AML-193 (cell line): ENCODE measurements at places on chromosomes 12 and 14.

DNA sequence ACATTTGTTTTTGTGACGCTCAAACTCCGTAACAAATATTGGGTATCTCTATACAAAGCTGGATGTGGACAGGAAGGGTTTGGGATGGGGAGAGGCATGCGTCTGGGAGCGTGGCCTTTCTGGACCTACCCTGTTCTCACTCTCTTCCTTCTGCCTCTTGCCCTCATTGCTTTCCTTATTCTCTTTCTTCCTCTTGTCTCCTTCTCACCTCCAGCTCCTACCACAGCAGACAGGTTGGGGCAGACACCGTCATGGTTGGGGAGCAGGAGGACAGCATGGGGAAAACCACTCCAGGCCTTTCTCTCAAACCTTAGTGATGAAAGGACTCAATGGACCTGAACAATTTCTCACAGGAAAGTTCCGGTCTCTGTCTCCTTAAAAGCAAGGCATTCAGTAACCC lies 465.3 kb downstream of the RAD51B start:
- DNase-seq: no peak

DNA sequence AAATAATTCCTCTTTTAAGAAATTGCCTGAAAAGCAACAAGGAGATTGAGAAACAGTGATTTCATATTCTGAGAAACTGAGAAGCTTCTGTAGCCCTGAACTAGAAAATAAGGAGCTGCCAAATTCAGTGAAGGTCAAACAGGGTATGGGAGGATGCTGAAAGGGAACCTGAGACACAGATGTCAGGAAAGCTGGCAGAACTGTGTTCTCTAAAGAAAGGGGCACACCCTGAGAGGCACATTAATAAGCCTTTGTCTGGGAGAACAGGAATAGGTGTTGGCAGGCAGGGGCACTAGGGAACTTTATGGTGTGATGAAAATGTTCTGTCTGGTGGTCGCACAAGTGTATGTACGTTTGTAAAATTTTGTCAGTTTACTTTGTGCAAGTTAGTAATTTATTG lies 29.6 kb downstream of the VRK1 start:
- no peak for DNase-seq

- DNase-seq: no peak
Observed at GRCh38 chr12:56474389-56474788, 6.0 kb downstream of the SPRYD4 start.

DNA sequence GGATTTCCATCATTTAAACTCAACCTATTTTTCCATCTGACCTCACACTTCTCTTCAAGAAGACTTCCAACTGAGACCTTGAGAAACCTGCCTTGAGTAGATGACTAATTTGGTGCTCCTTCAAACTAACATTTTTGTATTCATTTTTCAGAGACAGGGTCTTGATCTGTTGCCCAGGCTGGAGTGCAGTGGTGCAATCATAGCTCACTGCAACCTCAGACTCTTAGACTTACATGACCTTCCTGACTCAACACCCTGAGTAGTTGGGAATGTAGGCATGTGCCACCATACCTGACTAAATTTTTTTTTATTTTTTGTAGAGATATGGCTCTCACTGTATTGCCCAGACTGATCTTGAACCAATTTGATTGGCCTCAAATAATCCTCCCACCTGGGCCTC lies 389.9 kb downstream of the PDZRN4 start:
- no peak for DNase-seq

- no peak for DNase-seq
Observed at GRCh38 chr12:40248585-40249297, 23.9 kb downstream of the LRRK2 start.

- no peak for DNase-seq
Observed at GRCh38 chr14:94550041-94550440, 11.2 kb upstream of the SERPINA4 start.

GRCh38 chr14:35375558-35376025 lies 29.0 kb downstream of the NFKBIA start:
- no peak for DNase-seq

DNA sequence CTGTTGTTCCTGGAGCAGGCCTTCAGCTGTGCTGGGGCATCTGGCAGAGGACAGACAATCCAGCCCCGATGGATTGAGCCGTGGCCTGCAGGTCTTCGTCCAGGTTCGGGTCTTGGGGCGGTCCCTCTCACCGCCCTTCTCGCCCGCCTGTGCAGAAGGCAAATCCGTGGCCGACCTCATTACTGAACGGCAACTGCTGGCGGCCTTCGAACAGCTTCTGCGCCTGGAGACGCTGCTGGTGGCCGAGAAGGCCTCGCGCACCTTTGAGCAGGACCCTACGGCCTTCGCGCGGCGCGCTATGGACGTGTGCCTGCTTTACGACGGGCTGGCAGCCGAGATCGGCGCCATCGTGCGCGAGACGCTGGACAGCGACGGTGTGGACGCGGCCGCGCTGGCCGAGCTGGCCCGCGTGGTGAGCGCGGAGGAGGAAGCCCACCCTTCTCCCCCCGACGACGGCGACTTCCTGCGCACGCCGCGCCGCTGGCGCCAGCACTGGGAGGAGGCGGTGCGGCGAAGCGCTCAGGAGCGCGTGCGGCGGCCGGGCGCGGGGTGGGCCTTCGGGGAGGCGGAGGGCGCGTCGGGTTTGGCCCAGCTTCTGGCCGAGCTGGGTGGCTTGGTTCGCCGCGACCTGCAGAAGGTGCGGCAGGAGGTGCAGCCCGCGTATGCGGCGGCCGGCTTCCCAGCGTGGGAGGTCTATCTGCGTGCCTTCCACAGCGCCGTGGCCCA lies 7.6 kb downstream of the EXOC3L4 start:
- no peak for DNase-seq

GRCh38 chr12:105470601-105471000 lies 140.1 kb downstream of the C12orf75 start:
- DNase-seq: no peak

DNA sequence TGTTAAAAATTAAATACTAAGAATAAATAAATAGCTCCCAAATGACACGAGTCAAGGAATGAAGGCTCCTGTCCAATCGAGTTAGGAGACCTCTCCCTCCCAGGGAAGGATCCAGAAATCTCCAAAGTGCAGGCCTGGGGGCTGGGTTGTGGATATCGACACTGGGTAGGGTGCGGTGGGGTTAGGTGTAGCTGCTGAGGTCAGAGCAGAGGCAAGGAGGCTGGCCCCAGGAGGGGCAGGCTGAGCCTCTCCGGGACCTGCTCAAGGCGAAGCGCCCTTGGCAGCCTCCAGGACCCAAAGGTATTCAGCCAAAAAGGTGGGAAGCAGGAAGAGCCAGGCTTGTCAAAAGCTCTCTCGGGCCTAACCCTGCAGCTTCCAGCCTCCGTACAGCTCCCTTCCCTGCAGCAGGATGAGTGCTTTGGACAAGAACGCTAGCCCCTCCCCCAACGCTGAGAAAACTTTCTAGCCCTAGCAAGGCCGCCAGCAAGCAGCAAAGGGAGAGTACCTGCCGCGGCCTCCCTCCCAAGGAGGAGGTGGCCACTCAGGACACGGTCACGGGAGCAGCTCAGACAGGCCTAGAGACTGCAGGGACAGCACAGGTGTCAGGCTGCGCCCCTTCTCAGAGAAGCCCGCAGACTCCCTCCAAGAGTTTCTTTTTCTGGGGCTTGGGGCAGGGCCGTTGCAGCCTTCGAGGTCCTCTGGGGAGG lies 3.7 kb upstream of the PNMA1 start:
- no peak for DNase-seq

DNA sequence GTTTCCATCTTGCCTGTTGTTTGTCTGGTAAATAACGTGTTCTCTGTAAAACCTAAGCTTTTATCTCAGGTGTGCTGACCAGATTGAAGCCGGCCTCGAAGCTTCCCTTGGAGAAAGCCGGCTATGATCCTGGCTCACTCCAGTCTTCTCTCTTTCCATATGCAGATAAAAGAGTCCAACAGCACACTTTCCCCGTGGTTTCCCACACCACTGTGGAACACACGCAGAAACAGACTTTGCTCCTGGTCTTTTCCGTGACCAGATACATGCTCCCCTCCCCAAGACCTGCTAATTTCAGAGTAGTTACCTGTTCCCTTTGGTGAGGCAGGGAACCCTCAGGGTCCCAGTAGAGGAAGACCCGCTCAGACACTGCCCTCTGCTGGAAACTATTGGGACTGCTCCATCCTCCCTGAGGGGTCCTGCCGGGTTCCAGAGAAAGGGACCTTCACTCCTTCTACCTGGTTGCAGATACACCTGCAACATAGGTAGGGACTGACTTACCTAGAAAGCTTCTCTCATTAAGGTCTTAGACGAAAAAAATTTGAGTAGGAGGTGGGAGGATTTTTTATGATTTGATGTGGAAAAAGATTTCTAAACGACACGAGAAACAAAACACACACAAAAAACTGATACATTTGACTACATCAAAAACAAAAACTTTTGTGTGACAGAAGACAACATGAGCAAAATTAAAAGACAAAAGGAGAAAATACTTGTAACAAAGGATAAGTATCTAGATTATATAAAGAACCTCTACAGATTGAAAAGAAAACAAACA lies 415.4 kb upstream of the CCDC196 start:
- DNase-seq: no peak

DNA sequence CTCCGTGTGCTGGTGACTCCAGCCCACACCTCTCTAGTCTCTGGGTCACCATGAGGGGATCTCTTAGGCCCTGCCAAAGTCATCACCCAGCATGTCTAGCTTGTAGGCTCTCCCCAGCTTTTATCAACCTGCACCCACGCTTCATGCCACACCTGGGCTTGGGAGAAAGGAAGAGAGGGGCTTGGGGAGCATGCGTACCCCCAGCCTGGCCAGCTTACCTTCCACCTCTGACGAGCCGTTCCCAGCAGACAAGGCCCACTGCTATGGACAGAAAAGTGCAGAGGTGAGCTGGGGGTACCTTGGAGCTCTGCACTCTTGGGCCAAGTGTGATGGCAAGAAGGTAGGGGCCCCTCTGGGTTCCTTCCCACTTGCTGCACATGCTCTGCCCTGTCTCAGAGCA lies 1.7 kb downstream of the PGF start:
- DNase-seq: no peak

DNA sequence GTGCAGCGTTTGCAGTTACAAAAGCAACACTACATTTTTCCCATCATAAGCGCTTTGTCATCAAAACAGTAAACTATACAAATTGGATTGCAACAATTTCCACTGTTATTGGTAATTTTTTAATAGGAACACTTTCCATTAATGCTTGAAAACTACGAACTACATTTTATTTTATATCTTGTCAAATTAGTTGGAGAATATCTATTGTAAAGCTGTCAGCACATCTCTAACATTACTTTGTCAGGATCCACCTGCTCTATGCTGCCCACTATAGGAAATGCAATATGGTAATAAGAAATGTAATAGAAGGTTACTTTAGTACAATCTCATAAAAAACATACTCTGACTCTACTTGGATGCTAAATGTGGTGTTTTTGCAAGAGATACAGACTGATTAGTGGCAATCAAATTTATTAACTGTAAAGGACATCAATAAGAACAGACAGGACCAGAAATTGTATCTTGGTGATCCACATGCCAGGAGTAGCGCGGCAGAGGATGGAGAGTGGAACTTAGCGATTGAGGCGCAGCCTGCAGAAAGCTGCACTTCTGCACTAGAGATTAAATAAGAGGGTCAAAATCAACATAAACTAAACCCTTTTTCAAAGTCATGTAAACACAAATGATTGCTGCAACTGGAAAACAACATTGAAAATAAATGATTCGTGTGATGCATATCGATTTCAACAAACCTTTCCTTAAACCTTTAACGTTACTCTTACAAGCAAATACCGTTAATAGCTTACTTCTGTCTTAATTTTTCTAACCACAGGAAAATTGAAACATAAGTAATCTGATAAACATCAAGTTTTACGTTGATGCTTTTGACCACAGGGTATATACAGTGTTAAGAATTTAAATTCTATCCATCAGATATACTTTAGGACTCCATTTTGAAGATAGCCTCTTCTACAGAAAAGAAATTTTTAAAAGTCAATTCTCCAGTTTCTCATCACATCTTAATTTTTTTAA lies 3.6 kb upstream of the ARID2 start:
- peak; percentile 70 for DNase-seq

- no peak for DNase-seq
Observed at GRCh38 chr12:130987151-130987931, 33.6 kb downstream of the ADGRD1 start.

DNA sequence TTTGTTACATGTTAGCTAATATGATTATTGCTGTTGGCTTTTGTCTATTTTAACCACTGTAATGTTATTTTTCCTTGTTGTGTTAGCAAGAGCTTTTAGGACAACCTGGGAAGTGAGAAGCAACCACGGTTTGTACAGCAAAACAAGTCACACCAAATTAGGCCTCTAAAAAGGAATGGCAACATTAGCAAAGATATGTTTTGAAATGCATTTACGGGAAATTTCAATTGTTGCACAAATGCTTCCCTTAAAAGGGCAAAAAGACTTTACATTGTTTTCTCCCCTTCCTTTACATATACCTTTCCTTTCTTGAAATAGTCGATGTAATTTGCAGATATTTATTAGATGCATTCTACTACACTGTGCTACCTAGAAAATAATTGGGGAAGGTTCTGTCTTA lies 4.1 kb upstream of the LTA4H start:
- DNase-seq: no peak

DNA sequence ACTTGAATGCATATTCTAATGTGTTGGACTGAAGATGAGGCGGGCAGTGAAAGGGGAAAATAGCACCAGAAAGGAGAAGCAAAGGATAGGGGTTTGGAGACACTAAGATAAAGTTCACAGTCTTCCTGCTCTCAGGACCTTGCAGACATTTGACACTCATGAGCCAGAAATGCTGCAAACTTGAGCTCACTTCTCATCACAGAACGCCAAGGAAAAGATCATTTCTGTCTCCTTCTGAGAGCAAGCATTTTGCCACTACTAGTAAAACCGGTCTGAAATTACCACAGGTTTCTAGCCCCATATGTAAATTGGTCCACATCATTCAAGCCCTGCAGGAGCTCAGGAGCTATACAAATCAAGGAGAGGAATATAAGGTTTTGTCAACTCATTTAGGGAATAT lies 44.6 kb upstream of the ANO2 start:
- DNase-seq: no peak

DNA sequence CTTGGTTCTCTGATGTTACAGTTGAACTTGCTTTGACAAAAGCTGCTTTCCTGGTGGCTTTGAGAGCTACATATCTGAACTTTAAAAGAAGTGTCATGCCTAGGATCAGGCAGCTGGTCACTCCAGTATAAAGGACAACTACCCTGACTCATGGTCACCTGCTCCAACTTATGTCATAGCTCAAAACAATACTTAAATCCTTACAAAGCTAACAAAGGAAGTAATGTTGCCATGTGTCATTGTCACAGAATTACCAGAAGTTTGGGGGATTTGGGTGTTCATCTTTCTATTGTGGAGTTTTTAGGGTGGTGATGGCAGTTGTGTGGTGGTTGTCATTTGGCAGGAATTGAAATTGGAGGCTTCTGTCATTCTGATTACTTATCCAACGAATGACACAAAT lies 1.8 kb upstream of the TCP11L2 start:
- no peak for DNase-seq

DNA sequence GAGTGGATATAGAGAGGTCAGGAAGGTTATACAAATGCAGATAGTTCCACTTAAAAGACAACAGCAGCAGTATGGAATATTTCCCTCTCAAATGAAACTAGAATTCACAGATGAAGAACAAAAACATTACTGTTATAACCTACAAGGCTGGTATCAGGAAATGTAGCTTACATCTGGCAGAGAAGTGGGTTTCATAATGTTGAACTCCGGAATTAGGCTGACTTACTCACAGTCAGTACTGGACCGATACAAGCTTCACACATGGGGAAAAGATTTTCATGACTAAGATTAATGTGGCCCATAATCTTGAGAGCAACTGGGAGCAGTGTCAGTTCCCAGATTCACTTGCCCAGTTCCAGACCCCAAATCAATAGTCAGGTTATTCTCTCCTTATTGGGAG lies 353.9 kb downstream of the DUSP6 start:
- no peak for DNase-seq
